ENCODE measurements at places on chromosomes 2 and 18. TPM values are rescaled to one million over a fixed set of nuclear protein-coding genes. Genes with fewer than 3 reads are reported as not detected.

The NDUFB3 gene
- 23.5 TPM for total RNA-seq

The SIX3 gene
- 0.39 TPM for total RNA-seq

The CYTIP gene
- total RNA-seq, result 363 TPM

The LRRC30 gene
- not detected for total RNA-seq

The EIF2B4 gene
- total RNA-seq, result 44.5 TPM

The PFN4 gene
- total RNA-seq, result not detected

The EVA1A gene
- total RNA-seq, result not detected

The BOLL gene
- not detected for total RNA-seq

- no peak for DNase-seq
Measured at GRCh38 chr2:120388222-120389035, 42.5 kb downstream of the INHBB start.

GRCh38 chr2:161594445-161594844 lies 29.8 kb upstream of the SLC4A10 start:
- no peak for DNase-seq

- no peak for DNase-seq
Measured at GRCh38 chr18:28582724-28583123, 405.8 kb upstream of the CDH2 start.

DNA sequence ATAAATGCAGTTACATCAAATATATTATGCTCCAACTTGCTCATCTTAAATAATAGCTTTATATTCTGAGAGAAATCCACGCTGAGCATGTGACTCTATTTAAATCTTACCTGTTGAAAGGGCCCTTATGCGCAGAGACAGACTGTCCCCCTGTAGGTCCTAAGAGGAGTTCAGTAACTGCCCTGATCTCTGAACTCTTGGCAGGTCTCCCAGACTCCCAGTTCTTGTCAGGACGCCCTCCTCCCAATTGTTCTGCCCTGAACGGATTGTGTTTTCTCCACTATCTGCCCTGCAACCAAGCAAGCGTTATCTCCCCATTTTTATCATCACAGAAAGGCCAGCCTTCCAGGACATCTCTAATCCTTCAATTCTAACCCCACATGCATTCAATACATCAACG lies 954.6 kb downstream of the TSN start:
- no peak for DNase-seq

GRCh38 chr2:72148003-72148836 lies 558 bp upstream of the CYP26B1 start:
- no peak for DNase-seq

DNA sequence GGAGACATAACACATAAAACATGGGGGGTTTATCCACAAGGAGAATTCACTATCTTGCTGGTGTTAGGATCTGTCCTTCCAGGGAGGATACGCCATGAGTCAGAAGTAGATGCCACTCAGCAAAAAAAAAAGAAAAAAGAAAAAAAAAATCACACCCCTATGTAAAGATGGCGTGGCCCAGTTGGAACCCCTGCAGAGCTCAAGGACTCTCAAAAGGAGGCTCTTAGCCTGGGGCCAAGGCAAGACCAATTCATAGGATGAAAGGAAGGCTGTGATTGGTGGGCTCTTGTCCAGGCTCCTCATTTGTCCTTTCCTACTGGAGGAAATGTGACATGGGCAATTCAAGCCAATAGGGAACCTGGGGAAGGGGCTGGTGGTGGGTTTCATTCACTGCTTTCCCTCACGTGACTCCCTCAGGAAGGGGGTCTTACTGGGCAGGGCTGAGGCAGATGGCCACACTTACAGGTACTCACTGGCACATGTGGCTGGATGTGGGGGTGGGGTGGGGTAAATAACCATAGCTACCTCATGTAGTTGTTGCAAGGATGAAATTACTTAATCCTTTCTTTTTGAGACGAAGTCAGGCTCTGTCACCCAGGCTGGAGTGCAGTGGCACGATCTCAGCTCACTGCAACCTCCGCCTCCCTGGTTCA lies 38.7 kb upstream of the HAAO start:
- no peak for DNase-seq

- no peak for DNase-seq
Measured at GRCh38 chr2:25290811-25291495, 50.8 kb downstream of the DNMT3A start.

DNA sequence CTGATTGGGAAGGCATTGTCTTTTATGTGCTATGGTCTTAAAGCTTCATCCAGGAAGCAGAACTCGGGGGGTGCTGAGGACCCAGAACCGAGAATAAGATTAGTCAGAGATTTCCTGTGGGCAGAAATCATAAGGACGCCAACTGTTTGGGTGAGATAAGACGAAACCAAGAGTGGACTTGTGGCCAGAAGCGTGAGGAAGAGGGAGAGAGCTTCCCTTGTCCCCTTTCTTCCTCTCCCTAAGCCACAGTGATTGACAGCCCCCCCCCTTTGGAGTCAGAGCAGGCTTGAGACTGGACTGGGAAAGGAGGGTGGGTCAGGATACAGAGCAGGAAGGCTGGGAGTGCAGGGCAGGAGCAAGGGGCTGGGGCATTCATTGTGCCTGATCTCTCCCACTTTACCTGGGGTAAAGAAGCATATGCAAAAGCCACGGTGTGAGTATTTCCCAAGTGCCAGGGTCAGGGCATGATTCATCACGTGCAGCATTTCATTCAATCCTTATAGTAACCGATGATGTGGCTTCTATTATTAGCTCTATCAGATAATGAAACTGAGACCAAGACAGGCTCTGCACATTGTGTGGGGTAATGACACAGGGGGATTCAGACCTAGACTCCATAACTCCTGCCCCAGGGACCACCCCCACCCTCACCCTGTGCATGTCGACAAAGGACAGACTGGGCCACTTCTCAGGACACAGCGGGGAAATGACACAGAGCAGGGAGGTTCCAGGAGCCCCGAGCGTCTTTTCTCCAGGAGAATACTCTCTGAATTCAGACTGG lies 3.0 kb upstream of the IL1RN start:
- no peak for DNase-seq

DNA sequence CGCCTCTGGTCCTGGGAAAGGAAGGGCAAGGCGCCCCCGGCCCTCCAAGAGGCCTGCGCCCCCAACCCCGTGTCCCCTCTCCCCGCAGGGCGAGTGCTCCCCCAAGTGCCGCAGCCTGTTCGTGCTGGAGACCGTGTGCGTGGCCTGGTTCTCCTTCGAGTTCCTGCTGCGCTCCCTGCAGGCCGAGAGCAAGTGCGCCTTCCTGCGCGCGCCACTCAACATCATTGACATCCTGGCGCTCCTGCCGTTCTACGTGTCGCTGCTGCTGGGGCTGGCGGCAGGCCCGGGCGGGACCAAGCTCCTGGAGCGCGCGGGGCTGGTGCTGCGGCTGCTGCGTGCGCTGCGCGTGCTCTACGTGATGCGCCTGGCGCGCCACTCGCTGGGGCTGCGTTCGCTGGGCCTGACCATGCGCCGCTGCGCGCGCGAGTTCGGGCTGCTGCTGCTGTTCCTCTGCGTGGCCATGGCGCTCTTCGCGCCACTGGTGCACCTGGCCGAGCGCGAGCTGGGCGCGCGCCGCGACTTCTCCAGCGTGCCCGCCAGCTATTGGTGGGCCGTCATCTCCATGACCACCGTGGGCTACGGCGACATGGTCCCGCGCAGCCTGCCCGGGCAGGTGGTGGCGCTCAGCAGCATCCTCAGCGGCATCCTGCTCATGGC lies 52.4 kb downstream of the SLC66A2 start:
- DNase-seq, result peak; percentile 14

- no peak for DNase-seq
Measured at GRCh38 chr2:31694444-31694843, 113.7 kb upstream of the SRD5A2 start.

Data from natural killer cell (primary cell).